ENCODE measurements at places on chromosomes 3 and 15.

- no peak for DNase-seq
Measured at GRCh38 chr3:49484471-49484870, 14.4 kb downstream of the DAG1 start.

- no peak for DNase-seq
Measured at GRCh38 chr15:33182278-33182905, 12.1 kb downstream of the FMN1 start.

- no peak for DNase-seq
Measured at GRCh38 chr3:139728414-139728813, 50.6 kb upstream of the NMNAT3 start.

- peak; percentile 14 for DNase-seq
Measured at GRCh38 chr3:187737006-187737367, 8.3 kb downstream of the BCL6 start.
